ENCODE measurements at places on chromosomes 7 and 10. TPM values are rescaled to one million over a fixed set of nuclear protein-coding genes. Genes with fewer than 3 reads are reported as not detected.
A peak's percentile ranks its signal among the peaks of the same experiment; 100 is the strongest.

GRCh38 chr7:70131817-70132216 lies 533.5 kb downstream of the AUTS2 start:
- DNase-seq = no peak

DNA sequence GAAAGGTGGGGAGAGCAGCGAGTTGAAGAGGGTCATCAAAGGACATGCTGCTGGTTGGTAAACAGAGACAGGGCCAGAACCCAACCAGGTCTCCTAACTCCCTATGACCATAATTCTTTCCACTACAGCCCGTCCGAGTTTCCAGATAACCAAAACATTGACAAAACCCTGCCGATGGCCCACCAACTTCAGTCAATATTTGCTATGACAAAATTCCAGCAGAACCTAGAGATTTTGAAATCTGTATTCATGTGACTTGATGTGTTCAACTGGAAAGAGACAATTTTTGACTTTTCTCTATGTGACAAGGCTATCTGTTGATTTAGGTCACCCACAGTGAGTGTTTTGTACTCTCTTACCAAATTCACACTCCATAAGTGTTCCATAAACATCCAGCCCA lies 86.7 kb downstream of the NHLRC2 start:
- no peak for DNase-seq

DNA sequence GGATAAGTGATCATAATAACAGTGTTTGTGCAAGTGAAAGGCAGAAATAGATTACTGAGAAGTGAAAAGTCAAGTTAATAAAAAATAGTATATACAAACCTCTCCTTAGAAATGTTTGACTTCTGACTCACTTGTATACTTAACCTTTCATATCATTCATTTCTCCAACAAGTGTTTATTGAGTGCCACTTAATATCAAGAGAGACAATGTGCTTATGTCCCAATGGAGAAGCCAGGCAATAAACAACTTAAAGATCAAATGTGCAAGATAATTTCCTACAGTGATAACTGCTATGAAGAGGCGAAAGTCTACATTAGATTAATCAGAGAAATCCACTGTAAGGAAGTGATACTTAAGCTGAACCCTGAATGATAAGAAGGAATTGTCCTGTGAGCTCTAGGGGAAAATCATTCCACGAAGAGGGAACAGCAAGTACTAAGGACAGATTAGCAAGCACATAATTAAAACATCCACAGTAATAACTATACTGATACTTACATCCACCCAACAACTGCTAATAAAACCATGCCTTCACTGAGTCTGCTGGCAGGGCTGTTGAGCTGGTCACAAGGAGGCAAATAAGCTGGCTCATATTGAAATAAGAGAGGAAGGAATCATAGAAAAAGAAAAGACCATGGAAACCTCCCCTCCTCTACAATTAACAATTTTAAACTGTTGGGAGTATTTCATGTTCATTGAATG lies 203.5 kb downstream of the CTNNA3 start:
- DNase-seq = peak; percentile 88

ADGRA1 gene
- not detected for total RNA-seq

DNA sequence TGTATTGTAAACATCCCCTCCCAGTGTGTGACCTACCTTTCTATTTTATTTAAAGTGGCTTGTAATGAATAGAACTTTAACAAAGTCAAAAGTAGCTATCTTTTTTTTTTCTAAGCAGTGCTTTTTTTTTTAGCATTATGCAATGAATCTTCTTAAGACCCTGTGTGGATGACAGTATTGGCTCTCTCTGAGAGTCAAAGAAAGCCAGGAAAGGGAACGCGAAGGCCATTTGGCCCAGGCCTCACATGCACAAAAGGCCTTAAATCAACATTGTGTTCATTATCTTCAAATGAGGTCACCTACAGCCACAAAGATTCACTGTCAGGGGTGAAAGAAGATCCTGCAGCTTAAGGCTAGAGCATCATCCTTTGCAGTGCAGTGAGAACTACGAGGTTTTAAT lies 721.5 kb downstream of the GRID1 start:
- DNase-seq = no peak

- DNase-seq = peak; percentile 22
Observed at GRCh38 chr7:110839866-110840265, 251.1 kb upstream of the LRRN3 start.

- DNase-seq = peak; percentile 59
Observed at GRCh38 chr10:21402606-21403083, 122.8 kb downstream of the SKIDA1 start.

DNA sequence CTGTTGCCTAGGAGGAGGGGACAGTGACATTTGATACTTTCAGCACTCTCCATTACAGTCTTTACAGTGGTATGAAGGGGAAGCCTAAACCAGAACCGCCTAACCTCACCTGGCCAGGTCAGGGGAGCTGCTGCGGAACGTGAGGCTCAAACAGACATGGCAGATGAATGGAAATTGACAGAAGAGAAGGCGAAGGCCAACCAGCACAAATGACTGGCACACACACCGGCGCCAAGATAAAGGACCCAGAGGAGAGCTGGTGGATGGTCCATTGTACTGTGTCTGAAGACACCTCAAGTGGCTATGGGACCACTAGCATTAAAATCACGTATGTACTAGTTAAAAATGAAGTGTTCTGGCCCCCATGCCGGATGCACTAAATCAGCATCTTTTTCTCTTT lies 53.0 kb downstream of the JCAD start:
- DNase-seq = no peak

GJD4 gene
- 0.33 TPM for total RNA-seq

ACBD7 gene
- total RNA-seq = 5.4 TPM

NRG3 gene
- total RNA-seq = not detected

GRCh38 chr7:107105591-107106245 lies 61.2 kb downstream of the PRKAR2B start:
- DNase-seq = no peak

Measured in PC-3 (cell line).